ENCODE measurements at places on chromosomes 16 and 17.

GRCh38 chr17:64574646-64575045 lies 67.9 kb downstream of the CEP95 start:
- DNase-seq: no peak

- no peak for DNase-seq
Measured at GRCh38 chr17:19880393-19880792, 12.7 kb upstream of the ULK2 start.

GRCh38 chr16:11742093-11742535 lies 543 bp downstream of the TXNDC11 start:
- no peak for DNase-seq

- no peak for DNase-seq
Measured at GRCh38 chr16:75029854-75030253, 31.0 kb downstream of the ZNRF1 start.

- no peak for DNase-seq
Measured at GRCh38 chr17:73430165-73430680, 118.4 kb upstream of the CDC42EP4 start.

DNA sequence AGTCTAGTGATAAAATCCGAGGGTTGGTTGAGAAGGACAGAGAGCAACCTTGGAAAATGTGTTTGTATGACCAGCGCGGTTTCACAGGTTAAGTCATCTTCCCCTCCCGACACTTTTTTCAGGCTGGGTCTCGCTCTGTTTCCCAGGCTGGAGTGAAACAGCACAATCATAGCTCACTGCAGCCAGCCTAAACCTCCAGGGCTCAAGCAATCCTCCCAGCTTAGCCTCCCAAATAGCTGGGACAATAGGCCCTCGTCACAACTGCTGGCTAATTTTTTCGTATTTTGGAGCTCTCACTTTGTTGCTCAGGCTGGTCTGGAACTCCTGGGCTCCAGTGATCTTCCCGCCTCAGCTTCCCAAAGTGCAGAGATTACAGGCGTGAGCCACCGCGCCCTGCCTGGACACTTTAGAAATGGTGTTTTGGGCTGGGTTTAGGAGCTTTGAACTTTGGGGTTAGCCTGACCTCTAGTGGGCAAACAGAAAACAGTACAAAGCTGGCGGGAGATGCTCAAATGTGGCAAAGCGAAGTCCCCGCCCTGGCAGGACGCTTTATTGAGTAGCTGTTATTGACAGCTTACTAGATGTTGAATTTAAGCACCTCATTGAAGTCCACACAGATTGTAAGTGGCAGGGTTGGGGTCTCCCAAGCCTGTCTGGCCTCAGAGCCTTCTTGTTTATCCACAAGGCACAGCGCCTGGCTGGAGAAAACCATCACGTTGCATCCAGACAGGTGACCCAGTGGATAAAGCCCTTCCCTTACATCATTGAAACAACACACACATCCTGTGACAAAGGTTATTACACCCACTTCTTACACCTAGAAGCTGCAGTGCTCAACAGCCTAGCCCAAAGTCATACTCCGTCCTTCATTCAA lies 34.7 kb upstream of the RBBP6 start:
- DNase-seq: peak; percentile 55

- DNase-seq: peak; percentile 54
Measured at GRCh38 chr16:85995541-85996423, 96.8 kb downstream of the IRF8 start.

- DNase-seq: no peak
Measured at GRCh38 chr16:75774197-75774596, 47.9 kb upstream of the CPHXL start.

- no peak for DNase-seq
Measured at GRCh38 chr16:64234200-64234599, 887.7 kb downstream of the CDH11 start.

DNA sequence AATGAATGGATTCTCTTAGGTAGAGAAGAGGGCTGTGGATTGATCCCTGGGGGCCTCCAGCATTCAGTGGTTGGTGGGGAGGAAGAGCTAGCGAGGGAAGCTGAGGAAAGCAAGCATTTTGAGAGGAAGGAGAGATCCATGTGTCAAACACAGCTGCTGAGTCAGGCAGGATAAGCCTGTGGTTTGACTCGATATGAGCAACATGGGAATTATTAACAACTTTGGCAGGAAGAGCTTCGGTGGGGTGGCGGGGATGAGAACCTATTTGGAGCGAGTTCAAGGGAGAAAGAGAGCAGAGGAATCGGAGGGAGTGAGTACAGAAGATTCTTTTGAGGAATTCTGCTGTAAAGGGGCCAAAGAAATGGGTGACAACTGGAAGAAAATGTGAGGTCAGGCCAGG lies 59.5 kb upstream of the CDC42EP4 start:
- DNase-seq: no peak

GRCh38 chr17:63496177-63496576 lies 19.3 kb downstream of the ACE start:
- no peak for DNase-seq

GRCh38 chr17:12230481-12231354 lies 210.0 kb downstream of the MAP2K4 start:
- DNase-seq: no peak

- DNase-seq: no peak
Measured at GRCh38 chr17:60161598-60162330, 12.0 kb downstream of the CA4 start.

- no peak for DNase-seq
Measured at GRCh38 chr17:65674246-65675045, 113.0 kb upstream of the AXIN2 start.

- no peak for DNase-seq
Measured at GRCh38 chr17:76884995-76885893, 17.0 kb downstream of the MGAT5B start.

DNA sequence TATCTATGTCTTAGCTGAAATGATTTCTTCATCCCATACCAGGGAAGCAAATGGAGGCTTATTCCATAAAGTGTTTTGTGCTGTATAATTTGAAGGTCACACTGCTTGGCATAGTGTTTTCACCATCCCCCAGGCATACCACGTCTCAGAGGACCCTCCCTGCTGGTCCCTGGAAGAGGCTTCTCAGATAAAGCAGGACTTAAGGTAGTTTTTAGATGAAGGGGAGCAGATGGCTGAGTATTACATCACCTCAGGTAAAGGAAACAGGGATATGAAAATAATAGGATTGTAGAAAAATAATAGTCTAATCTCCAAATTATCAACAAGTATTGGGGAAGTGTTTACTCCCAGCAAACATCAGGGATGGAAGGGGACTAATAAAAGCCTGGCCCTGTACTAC lies 7.3 kb upstream of the SMG1 start:
- DNase-seq: no peak

DNA sequence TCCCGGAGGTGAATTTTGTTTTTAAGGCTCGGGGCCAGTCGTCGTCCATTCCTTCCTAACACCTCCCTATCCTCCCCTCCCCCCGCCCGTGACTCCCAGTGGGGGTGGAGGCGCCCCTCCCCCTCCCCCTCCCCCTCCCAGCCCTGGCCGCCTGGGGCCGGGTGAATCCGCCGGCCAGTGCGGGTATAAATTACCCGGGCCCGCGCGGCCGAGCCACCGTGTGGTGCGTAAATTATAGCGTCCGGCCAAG lies 2.0 kb upstream of the GSE1 start:
- DNase-seq: no peak

GRCh38 chr16:16127469-16128116 lies 95.7 kb downstream of the ABCC6 start:
- peak; percentile 67 for DNase-seq

DNA sequence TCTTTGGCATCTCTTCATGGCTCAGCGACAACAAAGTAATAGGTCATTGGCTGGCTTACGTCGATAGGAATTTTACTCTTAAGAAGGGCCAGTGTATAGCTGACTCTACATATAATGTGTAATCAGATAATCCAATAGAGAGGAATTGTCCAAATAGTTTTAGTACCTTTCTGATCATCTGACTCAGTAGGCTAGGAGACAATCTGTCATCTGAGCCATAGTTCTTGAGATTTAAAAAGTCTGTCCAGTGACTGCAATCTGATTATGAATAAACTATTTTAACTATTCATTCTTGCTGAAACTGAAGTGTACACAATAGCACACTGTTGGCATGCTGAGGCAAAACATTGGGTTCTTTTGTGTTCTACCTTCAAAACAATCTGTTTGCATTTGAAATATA lies 21.4 kb upstream of the NOL11 start:
- no peak for DNase-seq

DNA sequence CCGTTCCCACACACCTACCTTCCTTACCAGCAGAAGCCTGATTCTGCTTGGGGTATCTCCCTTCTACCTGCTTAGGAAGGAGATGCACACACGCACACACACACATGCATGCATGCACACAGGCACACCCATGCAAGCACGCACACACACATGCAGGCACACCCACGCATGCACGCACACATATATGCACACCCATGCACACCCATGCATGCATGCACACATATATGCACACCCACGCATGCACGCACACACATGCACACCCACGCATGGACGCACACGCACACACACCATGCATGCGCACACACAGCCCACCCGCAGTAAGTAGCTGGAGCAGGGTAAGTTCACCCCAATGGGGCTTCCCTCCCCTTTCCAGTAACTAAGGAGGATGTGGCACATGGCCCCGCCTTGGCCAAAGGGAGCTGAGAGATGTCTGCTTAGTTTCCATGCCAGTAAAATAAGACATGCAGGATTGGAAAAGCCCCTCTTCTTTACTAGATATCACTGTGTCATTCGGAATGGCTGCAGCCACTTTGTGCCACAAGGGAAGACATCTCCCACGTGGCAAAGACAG lies 33.7 kb downstream of the ADCY9 start:
- no peak for DNase-seq

DNA sequence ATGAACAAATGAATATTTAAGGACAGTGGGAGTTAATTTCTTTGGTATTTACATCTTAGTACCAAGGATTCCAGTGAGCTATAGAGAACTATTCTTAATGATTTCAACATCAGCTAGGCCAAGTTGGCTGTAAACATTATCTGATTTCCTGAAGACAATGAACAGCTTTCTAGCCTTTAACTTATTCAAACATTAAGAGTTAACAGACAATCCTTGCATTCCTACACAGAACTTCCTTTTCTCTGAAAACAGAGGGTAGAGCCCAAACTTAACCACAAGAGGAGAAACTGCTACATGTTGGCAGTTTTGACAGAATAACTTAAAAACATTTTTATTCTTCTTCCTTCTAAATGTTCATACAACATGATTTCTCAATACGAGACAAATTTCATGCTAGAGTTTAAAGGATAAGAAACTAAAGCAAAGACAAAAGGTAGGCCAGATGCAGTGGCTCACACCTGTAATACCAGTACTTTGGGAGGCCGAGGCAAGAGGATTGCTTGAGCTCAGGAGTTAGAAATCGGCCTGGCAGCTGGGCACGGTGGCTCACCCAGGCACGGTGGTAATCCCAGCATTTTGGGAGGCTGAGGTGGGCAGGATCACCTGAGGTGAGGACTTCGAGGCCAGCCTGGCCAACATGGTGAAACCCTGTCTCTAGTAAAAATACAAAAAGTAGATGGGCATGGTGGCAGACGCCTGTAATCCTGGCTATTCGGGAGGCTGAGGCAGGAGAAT lies 4.4 kb downstream of the CRLF3 start:
- DNase-seq: no peak

GRCh38 chr17:82297280-82297713 lies 20.1 kb downstream of the CD7 start:
- DNase-seq: peak; percentile 94

DNA sequence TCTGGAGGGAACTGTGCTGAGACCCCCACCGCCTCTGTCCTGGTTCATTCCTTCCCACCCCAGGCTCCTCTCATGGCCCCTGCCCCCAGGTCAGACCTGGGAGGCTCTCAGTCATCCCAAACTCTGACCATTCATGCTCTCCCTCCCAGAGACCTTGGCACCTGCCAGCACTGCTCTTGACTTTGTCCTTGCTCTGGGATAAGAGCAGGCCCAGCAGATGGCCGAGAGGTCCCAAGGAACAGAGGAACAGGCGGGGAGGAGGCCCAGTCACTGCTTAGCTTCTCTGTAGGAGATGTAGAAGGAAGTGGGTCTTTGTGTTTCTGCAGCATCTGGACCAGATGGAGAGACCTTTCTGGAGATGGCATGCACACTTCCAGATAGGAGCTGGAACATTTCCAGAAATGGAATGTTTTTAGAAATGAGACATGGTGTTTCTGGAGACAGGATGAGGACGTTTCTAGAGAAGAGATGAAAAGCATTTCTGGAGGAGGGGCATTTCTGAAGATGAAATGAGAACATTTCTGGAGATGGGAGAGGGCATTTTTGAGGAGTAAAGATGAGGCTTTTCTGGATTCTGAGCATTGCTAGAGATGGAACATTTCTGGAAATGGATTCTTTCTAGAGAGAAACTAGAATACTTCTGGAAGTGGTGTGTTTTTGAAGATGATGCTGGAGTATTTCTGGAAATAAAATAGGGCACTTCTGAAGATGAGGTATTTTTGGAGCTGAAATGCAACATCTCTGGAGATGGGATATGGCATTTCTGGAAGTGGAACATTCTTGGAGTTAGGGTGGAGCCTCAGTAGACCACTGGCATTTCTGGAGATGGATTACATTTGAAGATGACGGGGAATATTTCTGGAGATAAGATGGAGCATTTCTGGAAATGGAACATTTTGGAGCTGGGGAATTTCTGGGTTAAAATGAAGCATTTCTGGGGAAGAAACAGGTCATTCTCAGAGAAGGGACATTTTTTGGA lies 55.2 kb downstream of the RAI1 start:
- DNase-seq: no peak

DNA sequence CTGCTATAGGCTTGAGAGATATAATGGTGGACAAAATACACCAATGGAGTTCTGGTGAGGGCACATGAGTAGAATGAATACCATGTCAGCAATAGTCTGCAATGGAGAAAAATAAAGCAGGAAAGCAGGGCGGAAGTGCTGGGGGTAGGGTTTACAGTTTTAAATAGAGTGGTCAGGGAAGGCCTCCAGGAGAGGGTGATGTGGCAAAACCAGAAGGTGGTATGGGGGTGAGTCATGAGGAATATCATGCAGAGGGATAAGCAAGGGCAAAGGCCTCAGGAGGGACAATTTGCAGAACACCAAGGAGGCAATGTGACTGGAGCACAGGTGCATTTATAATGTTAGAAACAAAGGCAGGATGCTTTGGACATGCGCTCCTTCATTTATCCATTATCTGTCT lies 102.0 kb downstream of the ITFG1 start:
- no peak for DNase-seq

- DNase-seq: peak; percentile 78
Measured at GRCh38 chr17:8153525-8153956, 1.3 kb upstream of the PER1 start.

- DNase-seq: no peak
Measured at GRCh38 chr16:58418601-58419000, 26.3 kb downstream of the GINS3 start.
